ENCODE measurements at places on chromosomes 3 and 15.
A peak's percentile ranks its signal among the peaks of the same experiment; 100 is the strongest.

DNA sequence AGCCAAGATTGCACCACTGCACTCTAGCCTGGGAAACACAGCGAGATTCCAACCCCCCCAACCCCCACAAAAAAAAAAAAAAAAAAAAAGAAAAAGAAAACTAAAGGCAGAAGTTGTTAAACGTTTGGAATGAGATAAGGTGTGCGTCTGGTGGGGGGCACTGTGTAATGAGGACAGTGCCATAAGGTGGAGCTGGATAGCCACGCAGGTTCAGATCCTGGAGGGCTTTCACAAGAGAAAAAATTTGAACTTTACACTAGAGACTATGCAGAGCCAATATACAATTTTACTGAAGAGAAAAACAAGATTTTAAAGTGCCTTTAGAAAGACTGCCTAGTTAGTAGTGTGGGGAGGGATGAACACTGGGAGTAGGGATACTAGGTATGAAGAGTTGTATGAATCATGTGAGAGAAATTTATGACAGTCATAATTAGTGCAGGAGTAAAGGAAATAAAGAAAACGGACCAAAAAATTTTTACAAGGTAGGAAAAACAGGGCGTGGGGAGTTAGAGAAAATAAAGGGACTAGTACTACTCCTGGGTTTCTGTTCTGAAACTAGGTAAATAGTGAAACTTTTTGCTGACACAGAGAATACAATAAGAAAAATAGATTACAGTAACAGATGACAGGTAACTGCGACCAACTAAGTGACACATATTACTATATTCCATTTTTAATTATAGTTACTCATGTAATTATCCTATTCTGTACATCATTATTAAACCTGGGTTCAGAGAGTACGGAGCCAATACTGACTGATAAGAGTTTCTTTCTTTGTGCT, 108.1 kb downstream of the PEAK1 start:
- DNase-seq = no peak

GRCh38 chr3:128478576-128479506, 12.2 kb upstream of the DNAJB8 start:
- DNase-seq = no peak

- no peak for DNase-seq
These were observed at the start of gene CD86 for GRCh38 chr3:122055215-122055614. Gene CD86 (plus strand): TSS chr3:122055362. CDS start chr3:122055490, 128 bp downstream.

DNA sequence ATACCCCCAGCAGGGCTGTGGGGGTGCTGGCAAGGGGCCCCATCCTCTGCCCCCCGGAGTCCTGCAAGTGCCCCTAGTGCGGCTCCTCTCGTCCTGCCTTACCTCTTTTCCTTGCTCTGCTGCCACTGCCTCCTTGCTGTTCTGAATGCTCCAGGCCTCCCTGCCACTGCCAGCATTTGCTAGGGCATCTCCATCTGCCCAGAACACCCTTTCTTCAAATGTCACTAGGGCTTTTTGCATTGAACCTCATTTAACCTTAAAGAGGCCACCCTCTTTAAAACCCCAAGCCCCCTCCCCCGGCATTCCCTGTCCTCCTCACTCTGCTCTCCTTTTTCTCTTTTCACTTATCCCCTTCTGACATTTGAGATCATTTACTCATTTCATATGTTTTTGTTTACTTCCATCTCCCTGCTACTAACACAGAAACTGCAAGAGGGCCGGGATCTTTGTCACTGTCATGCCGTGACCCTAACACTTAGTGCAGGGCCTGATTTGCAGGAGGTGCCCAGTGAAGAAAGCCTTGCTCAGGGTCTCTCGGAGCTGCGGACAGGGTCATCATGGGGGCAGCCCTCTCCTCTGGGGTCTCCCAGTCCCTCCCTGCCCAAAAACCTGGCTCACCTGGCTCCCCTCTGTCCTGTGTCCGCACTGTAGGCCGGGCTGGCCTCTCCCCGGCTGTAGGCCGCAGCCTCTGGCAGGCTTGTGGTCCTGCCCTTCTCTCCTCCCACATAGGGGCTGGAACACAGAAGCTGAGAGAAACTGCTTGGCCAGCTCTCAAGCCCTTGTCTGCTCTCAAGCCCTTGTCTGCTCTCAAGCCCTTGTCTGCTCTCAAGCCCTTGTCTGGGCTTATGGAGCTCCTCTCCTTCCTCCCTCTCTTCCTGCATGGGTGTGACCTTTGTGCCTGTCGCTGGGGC, at the start of gene ACOX2:
TSS of gene ACOX2 (minus strand) at position 690 of the 911 bp plus-strand sequence. CDS start 2,084 bp downstream, outside the sequence.
- no peak for DNase-seq

DNA sequence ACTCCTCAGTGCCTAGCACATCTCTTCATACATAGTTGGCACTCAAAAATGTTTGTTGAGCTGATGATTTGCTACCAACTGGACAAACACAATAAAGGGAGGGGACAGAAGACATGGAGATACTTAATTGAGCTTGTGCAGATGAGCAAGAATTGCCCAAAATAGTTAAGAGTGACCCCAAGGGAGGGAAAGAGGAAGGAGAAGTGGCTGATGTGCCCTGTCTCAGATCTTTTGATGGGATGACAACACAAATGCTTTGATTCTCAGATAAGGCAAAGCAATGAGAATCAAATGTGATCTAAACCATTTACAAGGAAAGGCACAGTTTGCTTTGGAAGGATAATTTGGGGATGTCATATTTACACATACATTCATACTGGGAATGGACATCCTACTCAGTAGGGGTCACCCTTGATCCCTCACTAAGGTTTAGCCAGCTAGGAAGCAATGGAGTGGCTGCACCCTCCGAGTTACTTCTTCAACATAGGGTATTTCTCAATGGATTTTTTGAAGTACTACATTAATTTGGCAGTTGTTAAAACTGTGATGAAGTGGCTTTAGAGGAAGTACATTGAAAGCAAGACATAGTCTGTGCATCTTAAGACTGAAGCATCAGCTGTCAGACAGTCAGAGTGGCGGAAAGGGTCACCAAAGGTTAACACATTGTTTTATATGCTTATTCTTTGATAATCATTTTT, 21.9 kb upstream of the SSR3 start:
- DNase-seq = no peak

- peak; percentile 4 for DNase-seq
These were observed 5.1 kb downstream of the RBP1 start for GRCh38 chr3:139534455-139534812.

All from NCI-H187 treated with DMSO at 0.1 percent for 48 hours (cell line).